ENCODE measurements at places on chromosomes 7 and 10.

GRCh38 chr10:129848696-129849451, 115.2 kb downstream of the EBF3 start:
- no peak for DNase-seq

- DNase-seq, result no peak
These were observed 395.0 kb downstream of the ZWINT start for GRCh38 chr10:55966101-55966500.

- DNase-seq, result no peak
These were observed 17.6 kb upstream of the PFKFB3 start for GRCh38 chr10:6185039-6185716.

GRCh38 chr10:99966306-99966705, 43.4 kb downstream of the DNMBP start:
- no peak for DNase-seq

GRCh38 chr7:47225387-47226131, 356.4 kb downstream of the TNS3 start:
- no peak for DNase-seq

DNA sequence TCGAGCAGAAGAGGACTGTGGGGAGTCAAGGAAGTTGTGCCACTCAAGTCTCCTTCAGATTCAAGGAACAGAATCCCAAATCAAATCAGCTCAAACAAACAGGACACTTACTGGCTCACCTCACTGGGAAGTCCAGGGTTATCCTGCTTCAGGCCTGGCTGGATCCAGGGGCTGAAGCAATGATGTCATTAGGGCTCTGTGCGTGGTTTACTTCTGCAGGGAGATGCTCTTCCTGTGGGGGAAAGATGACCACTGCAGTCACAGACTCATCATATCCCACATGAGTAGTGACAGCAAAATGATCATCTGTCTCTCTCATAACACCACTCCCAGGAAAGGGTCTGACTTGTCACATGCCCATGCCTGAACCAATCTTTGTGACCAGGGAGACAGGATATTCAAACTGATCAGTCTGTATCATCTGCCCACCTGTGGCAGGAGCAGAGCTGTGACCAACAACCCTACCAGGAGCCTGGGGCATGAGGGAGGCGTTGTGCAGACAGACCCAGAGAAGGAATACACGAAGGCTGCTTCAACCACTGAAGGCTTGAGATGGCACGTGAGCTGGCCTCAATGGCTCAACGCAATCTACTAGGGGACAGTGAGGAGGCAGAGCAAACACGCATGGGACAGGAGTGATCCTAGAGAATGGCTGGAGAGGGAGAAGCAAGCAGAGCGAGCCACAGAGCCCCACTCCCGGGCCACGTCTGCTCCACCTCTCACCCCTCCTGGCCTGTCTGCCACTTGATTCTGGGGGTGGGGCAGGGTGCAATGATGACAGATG, 27.6 kb upstream of the NANOS1 start:
- DNase-seq, result no peak

DNA sequence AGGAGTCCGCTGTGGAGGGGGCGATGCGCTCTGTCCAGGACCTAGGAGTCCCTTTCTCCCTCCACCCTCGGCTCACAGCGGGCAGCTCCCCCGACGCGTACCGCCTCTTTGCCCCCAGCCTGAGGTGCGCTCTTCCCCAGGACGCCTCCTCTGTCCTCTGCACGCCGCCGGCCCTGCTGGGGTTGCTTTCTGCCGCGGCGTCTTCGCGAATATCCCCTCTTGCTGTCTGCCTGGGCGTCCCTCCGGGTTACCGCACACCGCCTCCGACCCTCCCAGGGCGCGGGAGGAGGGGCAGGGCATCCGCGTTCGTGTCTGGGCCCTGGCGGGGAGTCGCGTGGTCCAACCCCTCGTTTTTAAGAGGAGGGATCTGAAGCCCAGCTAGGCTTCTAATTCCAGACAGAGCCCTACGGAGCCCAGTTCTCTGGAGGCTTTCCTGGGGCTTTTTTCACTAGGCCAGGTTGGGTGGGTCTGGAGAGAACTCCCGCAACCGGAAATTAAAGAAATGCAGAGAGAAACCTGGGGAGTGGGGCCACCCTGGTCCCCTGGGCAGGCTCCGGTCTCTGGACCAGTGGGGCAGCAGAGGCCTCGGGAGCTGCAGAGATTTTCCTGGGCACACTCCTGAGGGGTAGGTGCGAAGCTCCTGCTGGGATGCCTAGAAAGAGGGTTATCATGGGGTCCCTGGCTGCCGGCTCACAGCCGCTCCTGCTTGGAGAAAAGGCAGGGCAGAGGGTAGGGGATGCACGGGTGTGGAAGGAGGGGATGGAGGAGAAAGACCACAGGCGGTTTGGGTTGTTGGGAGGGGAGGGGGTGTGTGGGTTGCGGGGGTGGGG, 166.9 kb downstream of the UBE2H start:
- no peak for DNase-seq

All from stimulated activated CD8-positive, alpha-beta memory T cell treated with anti-CD3 and anti-CD28 coated beads, Interleukin-2, amount 100 ng/mL, for 1 hour (primary cell).